ENCODE measurements at places on chromosomes 5 and 9.

DNA sequence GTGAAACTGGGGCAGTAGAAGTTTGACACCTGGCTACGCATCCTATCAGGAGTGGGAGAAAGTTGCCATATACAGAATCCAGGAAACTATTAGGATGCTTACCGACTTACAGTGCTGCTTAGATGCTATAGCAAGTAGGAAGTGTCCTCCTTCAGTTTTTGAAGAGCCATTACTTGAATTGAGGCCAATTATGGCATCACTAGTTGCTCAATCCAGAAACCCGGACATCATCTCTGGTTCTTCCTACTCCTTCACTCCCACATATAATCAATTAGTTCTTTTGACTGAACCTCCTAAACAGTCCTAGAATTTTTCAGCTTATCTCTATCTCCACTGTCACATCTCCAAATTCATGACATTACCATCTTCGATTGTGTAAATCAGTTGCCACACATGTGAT lies 41.8 kb upstream of the UGCG start:
- DNase-seq, result no peak

GRCh38 chr5:34467436-34467835 lies 188.7 kb upstream of the RAI14 start:
- no peak for DNase-seq

GRCh38 chr5:122602700-122603099 lies 172.2 kb upstream of the SNX2 start:
- DNase-seq, result no peak

DNA sequence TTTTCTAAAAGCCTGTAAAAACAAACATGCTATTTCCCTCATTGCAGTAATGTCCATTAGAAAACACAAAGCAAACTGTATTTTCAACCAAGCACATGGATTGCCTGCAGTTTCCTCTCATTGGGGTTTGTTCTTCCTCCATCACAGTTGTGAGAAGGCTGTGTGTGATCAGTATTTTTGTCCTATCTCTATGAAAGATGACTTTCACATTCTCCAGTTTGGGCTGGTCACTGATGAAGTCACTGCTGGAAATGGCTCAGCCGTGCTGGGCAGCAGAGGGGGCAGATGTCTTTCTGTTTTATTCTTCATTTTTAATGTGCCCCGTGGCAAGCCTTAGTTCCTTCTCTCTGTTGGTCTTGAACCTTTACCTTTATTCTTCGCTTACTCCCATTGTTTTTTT lies 288.9 kb upstream of the MPDZ start:
- DNase-seq, result no peak

DNA sequence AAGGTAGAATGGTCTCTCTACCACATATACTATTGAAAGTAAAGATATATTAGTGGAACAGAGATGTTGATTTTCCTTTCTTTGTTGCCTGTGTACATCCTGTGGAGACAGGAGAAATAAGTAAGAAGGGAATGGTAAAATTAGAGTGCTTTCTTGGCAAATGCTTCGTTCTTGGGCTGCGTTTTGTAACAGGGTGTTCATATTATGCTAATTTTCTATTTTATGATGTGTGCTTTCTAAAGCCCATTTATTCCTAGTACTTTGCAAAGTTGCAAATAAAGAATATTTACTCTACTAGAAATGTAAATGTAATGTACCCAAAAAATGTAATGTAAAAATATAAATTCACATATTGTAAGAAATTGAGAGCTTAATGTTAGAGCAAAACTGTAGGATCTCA lies 40.5 kb upstream of the RIOK2 start:
- no peak for DNase-seq

GRCh38 chr9:129834489-129835127 lies 467 bp downstream of the C9orf78 start:
- peak; percentile 25 for DNase-seq

Measured in NCI-H2171 treated with DMSO at 0.1 percent for 48 hours (cell line).